Retinal pigment epithelial cell (primary cell): ENCODE measurements at places on chromosomes 7 and 10.
A peak's percentile ranks its signal among the peaks of the same experiment; 100 is the strongest.

DNA sequence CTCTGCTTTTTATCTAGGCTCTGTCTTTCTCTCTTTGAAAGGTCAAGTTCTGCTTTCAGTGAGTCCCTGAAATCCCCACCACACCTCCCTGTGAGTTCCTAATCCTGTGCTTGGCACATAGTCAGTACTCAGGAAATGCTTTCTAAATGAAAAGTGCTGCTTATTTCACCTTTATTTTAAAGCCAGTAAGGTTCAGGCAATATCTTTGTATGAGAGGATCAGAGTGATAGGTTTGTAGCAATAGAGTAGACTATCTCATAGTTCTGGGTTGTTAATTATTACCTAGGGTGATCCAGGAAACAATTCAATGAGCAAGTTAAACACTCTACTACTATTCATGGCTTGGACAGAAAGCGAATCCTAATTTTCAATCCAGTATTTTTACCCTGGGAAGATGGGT lies 7.4 kb upstream of the LAMB1 start:
- DNase-seq = no peak

- DNase-seq = no peak
Observed at GRCh38 chr10:49751216-49751615, 10.9 kb downstream of the OGDHL start.

GRCh38 chr10:50635286-50635685 lies 11.5 kb upstream of the SGMS1 start:
- no peak for DNase-seq

GRCh38 chr7:122412883-122413282 lies 108.3 kb upstream of the FEZF1 start:
- DNase-seq = no peak

DNA sequence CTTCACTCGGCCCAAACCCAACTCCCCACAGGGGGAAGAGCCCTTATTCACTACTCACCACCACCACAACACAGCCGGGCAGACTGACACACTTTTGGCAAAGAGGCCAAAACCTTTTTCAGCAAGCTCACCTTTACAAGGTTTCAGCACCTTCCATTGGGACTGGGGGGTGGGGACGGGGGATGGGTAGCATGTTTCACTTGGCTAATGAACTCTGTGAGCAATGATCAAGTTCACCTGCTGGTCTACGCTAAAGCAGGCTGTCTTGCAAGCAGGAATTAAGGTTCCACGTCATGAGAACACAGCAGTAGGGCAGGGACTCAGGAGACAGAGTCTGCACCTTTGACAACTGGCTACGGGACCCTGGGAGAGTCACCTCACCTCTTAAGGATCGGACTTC lies 7.0 kb downstream of the FAM53B start:
- DNase-seq = no peak

DNA sequence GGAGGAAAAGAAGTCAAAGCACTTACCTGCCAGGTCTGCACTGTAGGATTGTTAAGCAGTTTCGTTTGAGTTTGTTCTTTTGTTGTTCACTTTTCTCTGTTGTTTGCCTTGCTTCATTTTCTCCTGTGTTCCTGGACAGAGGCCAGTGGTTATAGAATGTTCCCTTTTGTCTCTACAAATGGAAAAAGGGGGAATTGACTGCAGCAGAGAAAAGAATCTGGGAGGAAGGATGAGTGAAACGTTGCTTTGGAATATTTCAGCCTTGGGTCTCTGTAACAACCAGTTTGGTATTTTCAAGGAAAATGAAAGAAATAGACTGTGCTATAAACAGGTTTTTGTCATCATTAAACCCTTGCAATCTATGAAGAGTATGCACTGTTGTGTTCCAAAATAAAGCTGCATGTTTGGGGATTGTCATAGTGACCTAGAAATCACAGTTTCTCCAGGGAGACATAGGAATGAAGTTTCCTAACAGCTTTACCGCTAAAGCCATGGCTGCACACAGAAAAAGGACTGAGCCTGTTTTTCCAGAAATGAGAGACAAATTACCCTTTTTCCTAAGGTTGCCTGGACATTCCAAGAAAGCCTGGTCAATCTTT lies 60.8 kb upstream of the HABP2 start:
- DNase-seq = no peak

DNA sequence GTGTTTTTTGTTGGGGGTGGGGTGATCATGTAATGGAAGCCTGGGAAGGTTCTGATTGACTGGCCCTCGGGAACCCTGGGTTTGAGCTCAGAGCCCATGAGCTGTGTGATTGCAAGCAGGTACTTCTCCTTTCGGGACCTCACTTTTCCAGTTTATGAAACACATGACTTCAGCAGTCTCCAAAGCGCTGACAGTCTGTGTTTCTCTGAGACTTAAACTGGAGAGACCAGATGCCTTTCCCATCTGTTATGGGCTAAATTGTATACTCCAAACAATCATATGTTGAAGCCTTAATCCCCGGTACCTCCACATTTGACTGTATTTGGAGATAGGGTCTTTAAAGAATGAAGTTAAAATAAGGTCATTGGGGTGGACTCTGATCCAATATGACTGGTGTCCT lies 493.6 kb downstream of the GALNT17 start:
- DNase-seq = no peak

DNA sequence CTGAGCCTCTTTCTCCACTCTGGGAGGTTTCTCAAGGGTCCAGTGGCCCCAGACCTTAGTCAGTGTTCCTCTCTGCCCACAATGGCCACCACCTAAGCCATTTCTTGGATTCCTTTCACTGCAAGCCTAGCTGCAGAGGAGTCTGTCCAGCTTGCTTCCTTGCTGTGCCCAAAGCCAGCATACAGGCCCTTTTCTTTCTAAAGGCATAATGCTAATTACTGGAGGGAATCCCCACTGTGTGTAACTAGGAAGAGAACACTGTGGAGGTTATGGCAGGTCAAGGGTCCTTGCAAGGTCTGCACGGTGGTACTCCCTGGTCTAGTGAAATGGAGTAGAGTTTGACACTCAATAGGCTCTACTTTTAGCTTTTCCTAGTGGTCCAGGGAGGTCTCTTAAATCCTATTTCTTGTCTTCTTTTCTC lies 70.4 kb upstream of the CC2D2B start:
- DNase-seq = no peak

- no peak for DNase-seq
Observed at GRCh38 chr7:44772440-44772839, 23.8 kb downstream of the ZMIZ2 start.

- no peak for DNase-seq
Observed at GRCh38 chr7:20562461-20562860, 53.0 kb upstream of the ABCB5 start.

GRCh38 chr10:17353568-17354300 lies 100.7 kb downstream of the ST8SIA6 start:
- DNase-seq = no peak

DNA sequence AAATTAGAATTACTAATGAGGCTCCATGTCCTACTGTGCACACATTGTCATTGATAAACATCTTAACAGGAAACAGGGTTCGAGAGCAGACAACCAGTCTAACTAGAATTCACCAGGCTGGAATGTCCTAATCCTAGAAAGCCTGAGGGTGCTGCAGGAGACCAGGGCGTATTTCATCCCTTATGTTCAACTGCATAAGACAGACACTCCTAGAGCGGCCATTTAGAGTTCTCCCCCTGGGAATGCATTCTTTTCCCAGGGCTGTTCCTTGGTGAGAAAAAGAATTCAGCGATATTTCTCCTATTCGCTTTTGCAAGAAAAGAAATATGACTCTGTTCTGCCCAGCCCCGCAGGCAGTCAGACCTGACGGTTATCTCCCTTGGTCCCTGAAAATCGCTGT lies 486.0 kb downstream of the REEP3 start:
- no peak for DNase-seq

DNA sequence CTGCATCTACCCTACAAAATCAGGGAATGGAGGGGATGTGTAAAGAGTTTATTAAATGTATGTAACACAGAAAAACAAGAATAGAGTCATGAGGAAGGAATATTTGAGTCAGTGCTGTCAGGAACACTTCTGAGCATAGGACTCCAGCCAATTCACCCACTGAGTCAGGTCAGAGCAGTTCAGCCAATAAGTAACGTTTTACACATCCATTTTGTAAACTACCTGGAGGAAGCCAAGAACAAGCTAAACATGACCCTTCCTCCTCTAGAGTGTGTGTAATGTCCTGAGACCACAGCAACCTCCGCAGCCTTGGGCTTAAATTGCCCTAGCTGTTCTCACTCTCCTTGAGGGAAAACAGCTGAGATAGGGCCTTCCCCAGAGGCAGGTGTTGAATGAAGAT lies 691.5 kb upstream of the LRRN3 start:
- no peak for DNase-seq

DNA sequence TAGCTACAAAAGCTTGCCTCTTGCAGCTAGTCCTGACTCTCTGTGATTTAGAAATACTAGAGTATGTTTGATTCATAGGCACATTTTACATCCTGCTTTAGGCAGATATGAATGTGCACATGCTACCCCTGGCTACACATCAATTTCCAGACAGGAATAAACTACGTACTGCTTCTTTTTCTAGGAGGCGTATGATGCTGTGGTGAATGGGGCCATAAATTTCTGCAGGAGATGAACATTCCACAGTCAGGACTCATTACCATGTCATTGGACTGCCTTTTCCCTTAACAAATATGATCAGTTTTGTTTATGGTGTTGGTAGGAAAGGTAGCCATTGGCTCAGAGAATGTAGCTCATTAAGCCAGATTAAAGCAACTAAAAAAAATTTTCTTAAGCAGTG lies 50.1 kb upstream of the IFRD1 start:
- peak; percentile 75 for DNase-seq

GRCh38 chr10:49282306-49282705 lies 16.7 kb upstream of the C10orf71 start:
- DNase-seq = no peak

GRCh38 chr10:80461208-80462183 lies 7.4 kb downstream of the TSPAN14 start:
- DNase-seq = no peak

DNA sequence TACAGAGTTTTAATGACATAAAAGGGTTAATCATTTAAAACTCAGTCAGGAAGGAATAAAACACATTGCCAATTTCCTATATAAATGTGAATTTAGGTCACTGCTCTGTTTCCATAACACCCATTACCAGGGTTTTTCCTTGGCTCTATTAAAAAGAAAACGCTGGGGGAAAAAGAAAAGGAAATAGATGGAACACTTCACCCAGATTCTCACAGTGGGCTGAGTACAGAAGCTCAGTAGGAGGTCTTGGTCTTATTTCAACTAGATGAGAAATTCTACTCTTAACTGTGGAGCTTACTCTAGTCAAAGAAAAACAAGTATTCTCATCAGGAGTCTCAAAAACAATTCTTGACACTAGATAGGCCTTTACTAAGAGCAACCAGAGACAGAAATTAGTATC lies 36.5 kb downstream of the GLUD1 start:
- DNase-seq = no peak

GRCh38 chr7:18754766-18755165 lies 259.2 kb downstream of the HDAC9 start:
- DNase-seq = no peak

- no peak for DNase-seq
Observed at GRCh38 chr7:50333221-50333651, 28.7 kb downstream of the IKZF1 start.

DNA sequence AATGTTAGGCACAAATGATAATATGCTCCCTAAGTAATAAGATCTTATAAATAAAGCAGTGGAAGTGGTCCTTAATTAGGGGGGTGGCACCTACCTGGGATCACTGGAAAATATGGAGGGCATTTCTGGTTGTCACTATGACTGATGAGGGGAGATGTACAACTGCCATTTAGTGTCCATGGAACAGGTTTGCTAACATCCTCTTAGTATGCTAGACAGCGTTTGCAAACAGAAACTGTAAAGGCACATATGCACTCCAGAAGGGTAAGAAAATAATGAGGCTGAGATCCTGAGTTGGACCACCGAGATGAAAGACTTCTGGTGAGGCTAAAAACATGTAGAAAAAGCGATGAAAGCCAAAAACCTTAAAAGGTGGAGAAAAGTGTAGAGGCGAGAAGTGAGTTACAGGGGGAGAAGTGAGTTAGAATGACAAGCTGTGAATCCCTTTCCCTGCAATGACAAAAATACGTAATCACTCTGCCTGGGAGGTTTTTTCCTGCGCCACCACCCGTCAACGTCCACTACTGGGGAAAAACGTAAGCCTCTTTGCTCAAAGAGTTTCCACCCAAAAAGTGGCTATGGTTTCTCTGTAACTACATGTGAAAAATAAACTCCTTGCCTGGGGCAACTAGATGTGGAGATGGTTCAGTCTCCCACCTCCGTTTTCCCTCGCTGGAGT lies 767 bp downstream of the KRIT1 start:
- no peak for DNase-seq

DNA sequence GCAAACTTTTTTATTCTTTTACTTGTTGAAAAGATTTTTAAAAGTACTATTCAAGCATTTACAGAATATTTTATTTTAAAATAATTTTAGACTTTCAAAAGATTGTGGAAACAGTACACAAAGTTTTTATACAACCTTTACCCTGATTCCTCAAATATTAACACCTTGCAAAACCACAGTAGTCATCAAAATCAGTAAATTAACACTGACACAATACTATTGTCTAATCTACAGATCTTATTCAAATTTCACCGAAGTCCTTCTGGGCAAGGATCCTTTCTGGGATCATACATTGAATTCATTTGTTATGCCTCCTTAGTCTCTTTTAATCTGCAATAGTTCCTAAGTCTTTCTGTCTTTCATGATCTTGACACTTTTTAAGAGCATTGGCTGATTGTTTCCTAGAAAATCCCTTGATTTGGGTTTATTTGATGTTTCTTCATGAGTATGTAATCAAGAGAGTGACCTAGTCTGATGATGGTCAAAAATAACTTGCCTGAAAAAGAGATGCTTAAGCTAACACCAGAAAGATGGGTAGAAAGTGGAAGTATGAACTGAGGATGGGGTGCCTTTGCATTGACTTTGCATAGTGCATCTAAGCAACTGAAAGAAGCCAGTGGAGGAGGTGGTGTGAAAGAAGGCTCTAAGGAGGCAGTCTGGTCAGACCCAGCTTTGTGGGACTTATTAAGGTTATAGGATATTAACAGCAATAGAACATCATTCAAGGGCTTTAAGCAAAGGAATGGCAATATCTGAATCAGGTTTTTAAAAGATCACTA lies 9.7 kb downstream of the STAMBPL1 start:
- DNase-seq = no peak

GRCh38 chr10:129951101-129951969 lies 12.7 kb downstream of the EBF3 start:
- DNase-seq = no peak
